ENCODE measurements at places on chromosomes 3 and 15.
A peak's percentile ranks its signal among the peaks of the same experiment; 100 is the strongest.

DNA sequence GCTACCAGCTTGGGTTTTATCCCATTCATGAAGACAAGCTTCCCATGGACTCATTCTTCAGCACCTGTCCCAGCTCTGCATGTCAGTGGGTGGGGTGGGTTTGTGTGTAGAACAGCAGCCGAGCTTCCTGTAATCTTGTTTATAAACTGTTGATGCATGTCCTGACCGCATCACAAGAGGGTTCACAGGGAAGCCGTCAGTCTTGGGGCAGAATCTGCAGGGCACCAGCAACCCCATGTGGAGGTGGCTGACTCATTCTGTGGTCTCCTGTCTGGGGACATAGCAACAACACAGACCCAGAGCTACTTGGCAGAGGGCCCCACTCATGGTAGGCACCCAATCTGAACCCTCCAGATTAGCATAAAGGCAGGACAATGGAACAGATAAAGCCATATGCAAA lies 35.6 kb downstream of the DAPK2 start:
- H3K27me3 ChIP-seq: no peaks in the 10 kb centered on the region
- H3K27ac ChIP-seq: peak overlapping the region; percentile 64
- no peak overlapping the region for H3K4me3 ChIP-seq
- no peaks in the 10 kb centered on the region for H3K36me3 ChIP-seq

- no peaks in the 10 kb centered on the region for H3K36me3 ChIP-seq
- H3K27me3 ChIP-seq: peaks cover 88% of the 10 kb centered on the region
- peaks cover 63% of the 10 kb centered on the region for H3K4me1 ChIP-seq
- DNase-seq: no peak
- H3K4me3 ChIP-seq: no peak overlapping the region
These were observed 5.6 kb downstream of the FOXL2 start for GRCh38 chr3:138941259-138941885.

GRCh38 chr15:42453826-42454225 lies 37.1 kb downstream of the ZNF106 start:
- H3K36me3 ChIP-seq: peaks cover 32% of the 10 kb centered on the region
- DNase-seq: no peak
- H3K27ac ChIP-seq: no peak overlapping the region
- no peaks in the 10 kb centered on the region for H3K27me3 ChIP-seq
- H3K4me3 ChIP-seq: no peak overlapping the region

GRCh38 chr15:66580643-66581042 lies 14.8 kb upstream of the LCTL start:
- H3K4me1 ChIP-seq: no peaks in the 10 kb centered on the region
- H3K27me3 ChIP-seq: no peaks in the 10 kb centered on the region
- DNase-seq: no peak

DNA sequence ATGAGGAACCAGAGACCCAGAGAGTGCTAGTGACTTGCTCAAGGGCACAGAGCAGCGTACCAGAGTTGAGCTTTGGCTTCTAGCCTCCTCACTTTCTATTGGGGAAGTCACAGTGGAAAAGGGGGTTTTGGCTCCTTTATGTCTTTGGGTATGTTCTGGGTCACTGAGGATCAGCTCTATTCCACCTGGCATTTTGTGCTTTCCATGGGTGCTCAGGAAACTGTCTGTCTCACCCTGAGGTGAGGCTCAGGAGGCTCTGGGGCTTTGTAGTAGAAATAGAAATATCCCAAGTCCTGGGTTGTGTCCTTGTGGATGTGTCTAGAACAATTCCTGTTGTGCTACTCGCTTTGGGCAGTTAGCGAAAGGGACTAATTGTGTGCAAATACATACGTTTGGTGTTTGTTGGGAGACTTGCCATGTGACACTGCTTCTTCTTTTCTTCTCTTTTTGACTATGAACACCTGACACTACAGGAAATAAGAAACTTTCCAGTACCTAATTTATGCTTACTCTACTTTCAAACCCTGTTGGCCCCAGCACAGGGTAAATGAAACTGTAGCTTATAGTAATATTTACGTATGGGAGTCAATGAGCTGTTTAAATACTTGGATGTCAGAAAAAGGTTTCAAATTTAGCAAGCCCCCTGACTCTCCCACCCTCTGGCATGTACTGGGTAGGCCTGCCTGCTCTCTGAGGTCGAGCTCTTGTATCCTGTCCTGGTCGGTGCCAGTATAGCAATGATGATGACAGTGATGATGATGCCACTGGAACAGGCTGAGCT lies 35.6 kb downstream of the SMAD3 start:
- peaks cover 9% of the 10 kb centered on the region for H3K36me3 ChIP-seq
- H3K27me3 ChIP-seq: no peaks in the 10 kb centered on the region
- DNase-seq: no peak
- peak overlapping the region; percentile 27 for H3K4me3 ChIP-seq

DNA sequence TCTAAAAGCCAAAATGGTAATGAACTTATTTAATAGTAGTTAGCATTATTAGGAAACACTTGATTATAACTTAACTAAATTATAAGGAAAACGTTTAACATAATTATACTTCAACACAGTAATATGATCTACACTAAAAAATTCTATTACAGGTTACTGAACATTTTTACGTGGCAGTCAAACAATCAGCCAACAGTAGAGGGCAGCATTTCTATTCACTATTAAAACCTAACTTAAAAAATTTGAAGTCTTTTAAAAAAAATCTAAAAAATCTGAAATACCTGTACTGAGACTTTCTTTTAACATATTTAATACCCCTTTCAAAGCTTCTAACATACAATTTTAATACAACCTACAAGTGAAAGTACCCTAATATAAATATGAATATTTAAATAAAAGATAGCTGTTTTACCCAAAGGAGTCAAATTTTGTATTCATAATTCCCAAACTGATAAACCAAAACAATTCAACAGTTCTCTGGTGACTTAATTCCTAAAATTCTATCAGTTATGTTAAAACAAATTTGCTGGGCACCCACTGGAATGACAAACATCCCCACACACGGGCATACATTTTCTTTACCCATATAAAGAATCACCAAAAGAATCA lies 41.5 kb downstream of the DLG1 start:
- no peak for DNase-seq
- no peaks in the 10 kb centered on the region for H3K27me3 ChIP-seq
- peaks cover 5% of the 10 kb centered on the region for H3K36me3 ChIP-seq
- H3K4me3 ChIP-seq: no peak overlapping the region

DNA sequence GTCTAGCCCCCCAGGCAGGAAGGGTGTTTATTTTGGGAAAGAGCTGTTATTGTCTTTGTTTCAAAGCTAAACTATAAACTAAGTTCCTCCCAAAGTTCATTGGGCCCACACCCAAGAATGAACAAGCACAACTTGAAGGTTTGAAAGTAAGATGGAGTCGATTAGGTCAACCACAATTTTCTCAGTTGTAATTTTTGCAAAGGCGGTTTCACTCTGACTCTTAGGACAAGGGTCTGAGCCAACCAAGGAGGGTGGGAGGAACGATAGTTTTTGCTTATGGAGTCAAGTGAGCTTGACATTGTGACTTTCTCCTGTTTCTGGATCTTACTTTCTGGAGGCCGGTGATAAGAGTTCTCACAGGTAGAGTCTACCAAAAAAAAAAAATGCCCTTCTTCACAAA lies 5.8 kb upstream of the ZNF770 start:
- peaks cover 3% of the 10 kb centered on the region for H3K4me1 ChIP-seq
- H3K27me3 ChIP-seq: no peaks in the 10 kb centered on the region
- no peaks in the 10 kb centered on the region for H3K36me3 ChIP-seq
- no peak overlapping the region for H3K27ac ChIP-seq

Data from CD4-positive, alpha-beta T cell (primary cell).